ENCODE measurements at places on chromosomes 4 and X.

DNA sequence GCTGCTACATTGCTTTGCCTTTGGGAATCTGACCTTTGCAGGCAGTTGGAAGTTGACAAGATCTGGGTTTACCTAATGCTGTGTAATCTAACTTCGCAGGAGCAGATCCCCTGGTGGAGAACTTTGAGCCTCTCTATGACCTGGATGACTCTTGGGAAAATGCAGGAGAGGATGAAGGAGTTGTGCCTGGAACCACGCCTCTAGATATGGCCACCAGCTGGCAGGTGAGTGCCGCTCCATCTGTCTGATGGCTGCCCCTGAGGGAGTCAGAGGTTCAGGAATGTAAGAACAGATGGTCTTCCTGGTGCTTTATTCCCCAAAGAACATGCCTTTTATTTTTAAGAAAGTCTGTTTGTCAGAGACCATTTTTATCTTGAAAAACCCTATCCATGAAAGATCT lies 109.3 kb downstream of the NFKB1 start:
- DNase-seq: no peak

GRCh38 chr4:113701169-113701568 lies 60.4 kb downstream of the CAMK2D start:
- DNase-seq: no peak

DNA sequence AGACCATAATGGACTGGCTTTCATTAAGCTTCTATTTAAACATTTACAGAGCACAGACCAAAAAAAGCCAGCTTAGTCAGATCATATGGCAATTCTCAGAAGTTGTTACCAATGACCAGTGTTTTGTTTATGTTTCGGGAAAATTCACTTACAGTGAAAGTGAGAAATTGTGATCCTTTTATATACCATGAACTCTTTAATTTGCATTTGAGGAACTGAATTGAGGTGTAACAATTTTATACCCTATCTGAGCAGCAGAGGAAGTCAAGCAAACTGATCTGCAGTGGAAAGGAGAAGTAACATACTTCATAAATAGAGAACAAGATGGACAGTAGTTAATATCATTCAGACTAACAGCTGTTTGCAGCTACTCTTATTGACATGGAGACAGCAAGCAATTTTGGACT lies 97.1 kb downstream of the TMA16 start:
- no peak for DNase-seq

DNA sequence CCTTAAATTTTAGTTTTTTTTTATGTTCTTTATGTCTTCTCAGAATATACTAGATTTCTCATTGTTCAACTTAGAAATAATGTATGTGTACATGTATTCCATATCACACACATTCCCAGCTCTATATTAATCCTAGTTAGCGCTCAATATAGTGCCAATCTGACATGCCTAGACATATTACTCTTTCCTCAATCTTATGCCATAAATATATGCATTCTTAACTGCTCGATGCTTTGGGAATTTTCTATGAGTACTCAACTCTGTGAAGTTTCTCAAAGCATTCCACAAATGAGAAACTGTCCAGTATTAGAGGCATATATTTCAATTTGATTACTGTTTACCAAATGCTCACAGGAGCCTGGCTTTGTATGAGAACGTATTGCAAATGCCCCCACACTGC lies 231.2 kb upstream of the VEGFC start:
- no peak for DNase-seq

GRCh38 chr4:140748171-140748570 lies 8.0 kb downstream of the TBC1D9 start:
- no peak for DNase-seq

DNA sequence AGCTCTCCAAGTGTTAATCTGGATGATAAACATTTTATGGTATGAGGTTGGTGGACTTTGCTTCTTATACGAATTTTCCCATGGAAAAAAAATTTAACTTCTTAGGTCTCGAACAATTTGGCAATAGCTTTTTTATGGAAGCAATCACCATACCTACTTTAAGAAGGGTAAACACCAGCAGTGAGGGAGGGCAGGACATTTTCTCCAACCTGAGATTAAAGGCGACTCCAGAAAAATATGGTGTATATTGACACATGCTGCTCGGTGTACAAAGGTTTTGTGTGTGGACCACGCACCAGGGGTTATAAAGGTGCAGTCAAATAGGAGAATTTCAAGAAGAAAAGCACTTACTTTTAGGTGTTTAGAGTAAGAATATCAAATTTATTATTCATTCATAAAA lies 34.2 kb upstream of the SULT1E1 start:
- no peak for DNase-seq

DNA sequence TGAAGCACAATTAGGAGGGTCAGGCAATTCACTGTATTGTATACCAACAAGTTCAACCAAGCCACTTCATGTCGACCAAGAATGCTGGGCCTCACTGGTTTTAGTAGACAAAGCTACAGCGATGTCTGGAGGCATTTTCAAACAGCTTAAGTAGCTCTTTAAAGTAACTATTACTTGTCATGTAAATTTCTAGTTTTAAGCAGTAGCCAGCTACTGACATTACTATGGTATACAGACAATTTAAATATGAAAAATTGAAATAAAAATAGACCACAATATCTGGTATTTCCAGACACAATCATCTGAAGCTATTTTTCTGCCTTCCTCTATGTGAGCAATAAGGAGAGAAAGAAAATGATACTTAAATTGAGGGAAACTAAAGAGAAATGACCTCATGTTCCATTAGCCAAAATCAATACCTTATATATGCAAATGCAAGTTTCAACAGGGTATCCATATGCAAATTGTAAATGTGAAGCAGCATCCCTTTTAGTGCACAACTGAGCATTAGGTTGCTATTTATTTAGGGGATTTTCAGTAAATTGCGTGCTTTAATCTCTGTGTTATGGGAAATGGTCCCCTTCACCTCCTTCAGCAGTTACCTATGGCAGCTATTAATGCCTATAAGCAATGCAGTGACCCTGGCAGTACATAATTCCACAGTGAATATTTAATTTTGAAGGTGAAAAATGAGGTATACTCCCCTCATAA lies 119.5 kb downstream of the GPC3 start:
- no peak for DNase-seq

- no peak for DNase-seq
These were observed 31.4 kb downstream of the TBC1D1 start for GRCh38 chr4:37922328-37922727.

DNA sequence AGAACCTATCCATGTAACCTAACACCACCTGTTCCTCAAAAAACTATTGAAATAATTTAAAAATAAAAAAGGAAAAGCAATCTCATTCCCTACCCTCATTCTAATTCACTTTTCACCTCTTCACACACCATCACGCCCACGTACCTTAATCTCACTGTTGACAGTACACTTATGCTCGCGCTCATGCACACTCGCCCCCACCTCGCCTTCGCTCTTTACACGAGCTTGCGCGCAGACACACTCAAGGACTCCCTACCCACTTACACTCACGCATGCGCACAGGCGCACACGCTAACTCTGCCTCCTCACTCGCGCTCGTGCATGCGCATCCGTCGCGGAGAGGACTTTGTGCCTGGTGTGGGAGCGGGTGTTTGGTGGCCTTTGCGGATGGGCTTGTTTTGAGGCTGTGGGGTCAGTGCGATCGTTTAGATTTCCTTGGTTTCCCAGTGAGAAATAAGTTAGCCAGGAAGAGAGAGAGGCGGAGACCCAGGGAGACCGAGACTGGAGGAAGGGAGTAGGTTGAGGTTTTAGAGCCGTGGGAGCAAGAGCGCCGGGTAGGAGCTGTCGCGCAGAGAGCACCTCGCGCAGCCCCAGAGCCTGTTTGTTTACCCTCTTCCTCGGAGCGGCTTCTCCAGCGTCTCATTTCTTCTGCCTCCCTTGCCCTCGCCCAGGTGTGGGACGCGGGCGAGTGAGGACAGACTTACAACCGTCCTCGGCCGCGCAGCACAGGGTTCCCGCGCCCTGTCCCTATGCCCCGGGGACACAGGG lies 8.1 kb upstream of the GSX2 start:
- DNase-seq: no peak

- DNase-seq: no peak
These were observed 11.7 kb upstream of the PTTG2 start for GRCh38 chr4:37948542-37948941.

DNA sequence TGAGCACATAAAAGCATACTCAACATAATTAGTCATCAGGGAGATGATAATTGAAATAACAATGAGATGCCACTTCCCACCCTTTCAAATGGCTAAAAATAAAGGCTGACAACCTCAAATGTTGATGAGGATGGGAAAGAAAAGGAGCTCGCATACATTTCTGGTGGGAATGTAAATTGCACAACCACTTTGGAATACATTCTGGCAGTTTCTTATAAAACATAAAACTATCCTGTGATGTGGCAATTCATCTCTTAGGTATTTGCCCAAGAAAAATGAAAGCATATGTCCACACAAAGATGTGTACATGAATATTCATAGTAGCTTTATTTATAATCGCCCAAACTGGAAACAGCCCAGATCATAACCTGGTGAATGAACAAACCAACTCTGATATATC lies 687 bp upstream of the ZNF275 start:
- DNase-seq: no peak

GRCh38 chrX:12865359-12865758 lies 1.5 kb upstream of the TLR7 start:
- DNase-seq: no peak

GRCh38 chr4:77157859-77158486 lies 966 bp downstream of the CCNG2 start:
- peak; percentile 57 for DNase-seq

DNA sequence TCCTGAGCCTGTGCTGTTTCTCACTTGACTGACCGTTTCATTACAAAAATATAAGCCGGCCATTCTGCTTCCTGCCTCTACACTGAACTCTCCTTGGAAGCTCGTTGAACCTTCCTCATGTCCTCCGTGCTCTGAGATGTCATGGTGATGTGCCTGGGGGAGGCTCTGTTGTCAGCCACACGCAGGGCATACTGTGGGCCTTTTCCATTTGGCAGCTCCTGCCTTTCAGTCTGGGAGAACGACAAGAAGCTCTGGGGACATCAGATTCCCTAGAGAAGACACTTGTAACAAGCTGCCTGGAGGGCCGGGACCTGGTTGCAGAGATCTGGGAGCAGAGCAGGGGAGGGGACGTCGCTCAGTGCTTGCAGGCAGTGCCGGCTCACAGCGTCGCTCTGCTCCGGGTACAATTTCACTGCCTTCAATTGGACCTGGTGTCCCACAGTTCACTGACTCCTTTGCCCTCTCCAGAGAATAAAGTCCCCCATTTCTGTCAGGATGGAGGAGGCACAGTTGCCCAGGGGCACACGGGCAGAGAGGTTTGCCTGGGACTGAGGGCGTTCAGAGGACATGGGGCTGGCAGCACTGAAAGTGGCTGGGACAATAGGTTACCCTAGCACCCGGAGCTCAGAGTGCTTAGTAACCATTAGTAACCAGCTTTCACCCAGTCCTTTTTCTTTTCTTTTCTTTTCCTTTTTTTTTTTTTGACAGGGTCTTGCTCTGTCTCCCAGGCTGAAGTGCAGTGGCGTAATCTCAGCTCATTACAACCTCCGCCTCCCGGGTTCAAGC lies 19.1 kb upstream of the MECP2 start:
- no peak for DNase-seq

GRCh38 chr4:83644677-83645659 lies 109.1 kb downstream of the GPAT3 start:
- no peak for DNase-seq

DNA sequence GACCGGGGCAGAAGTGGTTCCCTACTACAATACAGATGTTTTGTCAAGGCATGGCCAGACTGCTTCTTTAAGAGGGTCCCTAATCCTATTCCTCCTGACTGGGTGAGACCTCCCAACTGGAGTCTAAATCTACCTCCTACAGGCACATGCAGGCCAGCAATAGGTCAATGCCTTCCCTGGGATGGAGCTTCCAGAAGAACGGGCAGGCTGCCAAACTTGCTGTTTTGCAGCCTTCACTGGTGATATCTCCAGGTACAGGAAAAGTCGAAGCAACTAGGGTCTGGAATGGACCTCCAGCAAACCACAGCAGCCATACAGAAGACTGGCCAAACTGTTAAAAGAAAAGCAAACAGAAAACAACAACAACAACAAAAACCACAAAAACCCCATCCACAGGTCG lies 678.4 kb upstream of the DIAPH2 start:
- DNase-seq: no peak

GRCh38 chr4:130812117-130812765 lies 1716.3 kb downstream of the C4orf33 start:
- no peak for DNase-seq

DNA sequence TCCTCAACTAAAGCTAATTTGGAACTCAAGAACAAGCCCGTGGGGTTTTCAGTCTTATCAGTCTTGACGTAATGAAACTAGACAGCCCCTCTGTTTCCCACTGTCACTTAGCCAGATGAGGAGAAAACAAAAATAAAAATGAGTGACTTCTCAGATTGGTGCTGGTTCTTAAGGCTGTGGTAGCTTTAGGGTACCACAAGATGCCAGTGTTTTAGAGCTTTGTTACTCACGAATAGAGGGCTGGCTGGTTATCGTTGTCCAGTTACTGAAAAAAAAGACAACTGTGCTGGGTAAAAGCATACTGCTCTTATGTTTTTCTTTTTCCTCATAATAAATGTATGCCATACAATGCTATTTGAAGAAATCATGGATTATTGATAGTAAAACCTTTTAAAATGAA lies 796.7 kb downstream of the RAPGEF2 start:
- DNase-seq: no peak

GRCh38 chr4:69702201-69702600 lies 49.2 kb upstream of the UGT2A1 start:
- no peak for DNase-seq

DNA sequence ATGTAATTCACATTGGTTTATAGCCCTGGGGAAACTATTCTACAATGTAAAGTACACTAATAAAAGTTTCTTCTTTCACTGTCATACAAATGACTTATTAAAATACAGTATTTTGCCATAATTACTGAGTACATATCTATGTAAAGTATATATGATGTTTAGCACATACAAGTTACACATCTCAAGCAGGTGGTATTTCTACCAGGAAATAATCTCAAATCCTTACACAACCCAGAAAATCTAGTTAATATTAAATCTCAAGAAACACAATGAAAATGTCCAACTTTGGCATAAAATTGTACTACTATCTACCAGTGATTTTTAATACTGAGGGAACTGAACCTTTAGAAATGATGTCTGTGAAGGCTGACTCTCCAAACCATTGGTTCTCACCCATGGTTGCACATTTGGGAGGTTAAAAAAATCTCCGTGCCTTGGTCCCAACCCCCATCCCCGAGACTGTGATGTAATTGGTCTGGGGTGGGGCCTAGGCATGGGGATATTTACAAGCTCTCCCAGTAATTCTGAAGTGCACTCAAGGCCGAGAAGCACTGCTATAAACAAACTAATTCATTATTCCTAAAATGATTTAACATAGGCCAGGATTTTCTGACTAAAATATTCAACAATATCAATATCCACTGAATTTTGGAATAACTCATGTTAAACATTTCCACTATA lies 27.6 kb downstream of the MAP3K15 start:
- no peak for DNase-seq

DNA sequence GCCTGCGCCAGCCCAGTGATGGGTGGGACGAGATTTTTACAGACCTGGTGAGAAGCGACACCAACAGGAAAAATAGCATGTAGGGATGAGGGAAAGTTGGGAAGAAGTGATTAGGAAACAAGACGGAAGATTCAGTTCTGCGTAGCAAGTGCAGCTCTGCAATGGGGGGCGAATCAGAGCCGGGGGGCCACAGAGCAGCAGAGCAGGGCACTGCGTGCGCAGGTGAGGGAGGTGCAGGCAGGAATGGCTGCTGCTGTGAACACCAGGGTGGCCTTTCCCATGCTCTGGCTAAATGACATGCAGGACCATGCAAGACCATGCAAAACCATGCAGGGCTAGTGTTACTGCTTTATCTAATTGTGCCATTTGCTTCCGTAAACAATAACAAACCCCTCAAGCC lies 442.7 kb upstream of the FRG1 start:
- DNase-seq: no peak

All from omental fat pad (tissue), 4 donors.